ENCODE measurements at places on chromosomes 11 and 22.

- DNase-seq: no peak
These were observed 9.0 kb downstream of the KIRREL3 start for GRCh38 chr11:126991596-126991995.

GRCh38 chr11:118415739-118416068, 14.3 kb downstream of the ATP5MG start:
- DNase-seq: no peak

DNA sequence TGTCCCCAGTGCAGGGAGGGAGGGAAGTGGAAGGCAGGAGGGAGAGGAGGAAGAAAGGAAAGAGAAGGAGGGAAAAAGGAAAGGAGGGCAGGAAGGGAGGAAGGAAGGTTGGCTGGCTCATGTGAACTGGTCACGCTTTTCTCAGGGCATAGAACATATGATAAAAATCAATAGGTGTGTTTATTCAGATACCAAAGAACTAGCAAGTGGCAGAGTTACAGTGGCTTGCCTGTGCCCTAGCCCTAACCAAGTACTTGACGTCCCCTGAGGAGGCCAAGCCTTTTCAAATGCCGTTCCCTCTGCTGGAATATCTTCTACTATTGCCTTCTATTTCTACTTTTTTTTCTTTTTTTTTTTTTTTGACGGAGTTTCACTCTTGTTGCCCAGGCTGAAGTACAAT, 33.5 kb downstream of the CHRDL2 start:
- no peak for DNase-seq

DNA sequence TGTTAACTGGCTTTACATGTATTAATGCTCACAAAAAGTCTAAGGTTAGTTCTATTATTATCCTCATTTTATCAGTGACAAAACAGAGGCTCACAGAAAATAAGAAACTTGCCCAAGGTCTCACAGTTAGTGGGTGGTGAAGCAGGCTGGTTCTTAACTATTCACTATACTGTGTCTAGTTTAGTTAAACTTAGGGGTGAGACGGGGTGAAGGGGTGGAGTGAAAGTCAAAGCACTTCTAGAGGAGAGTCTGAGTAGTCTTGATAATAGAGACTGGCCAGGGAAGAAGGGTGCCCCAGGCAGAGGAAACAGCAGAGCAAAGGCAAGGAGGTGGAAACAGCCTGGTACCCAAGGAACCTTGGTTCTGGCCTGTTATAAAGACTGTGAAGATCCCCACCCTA, 4.0 kb downstream of the ASCC2 start:
- no peak for DNase-seq

DNA sequence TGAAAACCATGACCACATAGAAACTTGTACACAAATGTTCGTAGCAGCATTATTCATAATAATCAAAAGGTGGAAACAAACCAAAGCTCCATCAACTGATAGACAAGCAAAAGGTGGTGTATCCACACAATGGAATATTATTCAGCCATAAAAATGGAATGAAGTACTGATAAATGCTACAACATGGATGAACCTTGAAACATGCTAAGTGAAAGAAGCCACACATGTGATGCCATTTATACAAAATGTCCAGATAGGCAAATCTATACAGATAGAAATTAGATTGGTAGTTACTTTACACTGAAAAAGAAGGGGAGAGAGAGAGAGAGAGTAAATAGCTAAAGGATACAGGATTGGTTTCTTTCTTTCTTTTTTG, 27.7 kb downstream of the MAPK1 start:
- no peak for DNase-seq

GRCh38 chr11:45752106-45752505, 52.8 kb upstream of the SLC35C1 start:
- no peak for DNase-seq
